H1 (cell line): ENCODE measurements at places on chromosomes 11 and 22. TPM values are rescaled to one million over a fixed set of nuclear protein-coding genes. Genes with fewer than 3 reads are reported as not detected.

- peaks cover 63% of the 10 kb centered on the region for H3K36me3 ChIP-seq
- no peak overlapping the region for H3K27ac ChIP-seq
- peak; percentile 81 for DNase-seq
- no peaks in the 10 kb centered on the region for H3K27me3 ChIP-seq
These were observed 138.8 kb upstream of the SORL1-AS1 start for GRCh38 chr11:121591405-121592033.

GRCh38 chr11:92886243-92886905, 83.1 kb upstream of the MTNR1B start:
- H3K36me3 ChIP-seq = peaks cover 5% of the 10 kb centered on the region; the same call in 1 of the 2 replicates
- H3K4me1 ChIP-seq = no peaks in the 10 kb centered on the region
- peak; percentile 62 for DNase-seq
- no peak overlapping the region for H3K27ac ChIP-seq
- no peak overlapping the region for H3K4me3 ChIP-seq

GRCh38 chr22:45707605-45708004, 36.0 kb downstream of the ATXN10 start:
- H3K27me3 ChIP-seq = no peaks in the 10 kb centered on the region
- no peak overlapping the region for H3K4me3 ChIP-seq
- peaks cover 10% of the 10 kb centered on the region; the same call in 1 of the 2 replicates for H3K36me3 ChIP-seq
- no peak overlapping the region for H3K27ac ChIP-seq
- no peak for DNase-seq

- no peaks in the 10 kb centered on the region for H3K36me3 ChIP-seq
- H3K4me1 ChIP-seq = peaks cover 6% of the 10 kb centered on the region
- peaks cover 17% of the 10 kb centered on the region for H3K27me3 ChIP-seq
- peak; percentile 63 for DNase-seq
- no peak overlapping the region for H3K27ac ChIP-seq
These were observed 816 bp upstream of the PHRF1 start for GRCh38 chr11:575313-575995.

LDLRAD3 gene
- 22.8 and 22.9 TPM in 2 replicates for polyA plus RNA-seq

SOX6 gene
- 0.03 and 0.09 TPM in 2 replicates for polyA plus RNA-seq

ANKRD49 gene
- polyA plus RNA-seq = 4.6 and 7.4 TPM in 2 replicates

SRSF8 gene
- polyA plus RNA-seq = 11.4 and 13.2 TPM in 2 replicates
